ENCODE measurements at places on chromosomes 7 and 10.

- DNase-seq, result no peak
These were observed 252.3 kb downstream of the HTR7 start for GRCh38 chr10:90605506-90605905.

GRCh38 chr10:34024693-34025425, 690.4 kb upstream of the NRP1 start:
- no peak for DNase-seq

GRCh38 chr7:70630818-70631457, 501.0 kb upstream of the GALNT17 start:
- no peak for DNase-seq

GRCh38 chr10:131020775-131021174, 290.7 kb downstream of the TCERG1L start:
- DNase-seq, result no peak

GRCh38 chr10:123882177-123882576, 9.4 kb downstream of the CPXM2 start:
- DNase-seq, result no peak

- peak; percentile 63 for DNase-seq
These were observed 38.6 kb upstream of the SH2D4B start for GRCh38 chr10:80498833-80499741.

- no peak for DNase-seq
These were observed 143.2 kb upstream of the COBL start for GRCh38 chr7:51459809-51460208.

GRCh38 chr7:100632951-100633717, 8.2 kb downstream of the TFR2 start:
- no peak for DNase-seq

DNA sequence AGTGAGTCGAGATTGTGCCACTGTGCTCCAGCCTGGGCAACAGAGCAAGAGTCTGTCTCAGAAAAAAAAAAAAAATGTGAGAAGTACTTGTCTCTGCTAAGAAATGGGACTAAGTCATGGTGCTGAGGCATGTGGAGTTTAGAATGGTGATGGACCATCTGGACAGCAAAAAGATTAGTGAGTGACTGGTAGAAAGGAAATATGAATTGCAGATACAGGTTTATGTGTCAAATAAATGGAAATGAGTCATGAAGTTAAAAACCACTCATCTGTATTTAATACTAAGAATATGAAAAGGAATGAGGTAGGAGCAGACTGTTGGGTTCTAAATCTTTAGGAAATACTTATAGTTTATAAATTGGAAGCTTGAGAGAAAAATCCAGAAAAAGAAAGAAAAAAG, 625.7 kb upstream of the ANKRD30A start:
- DNase-seq, result no peak

GRCh38 chr10:71179382-71179781, 33.0 kb upstream of the UNC5B start:
- no peak for DNase-seq

- DNase-seq, result no peak
These were observed 230.3 kb downstream of the INHBA start for GRCh38 chr7:41472427-41473125.
